ENCODE measurements at places on chromosomes 1 and 21.

DNA sequence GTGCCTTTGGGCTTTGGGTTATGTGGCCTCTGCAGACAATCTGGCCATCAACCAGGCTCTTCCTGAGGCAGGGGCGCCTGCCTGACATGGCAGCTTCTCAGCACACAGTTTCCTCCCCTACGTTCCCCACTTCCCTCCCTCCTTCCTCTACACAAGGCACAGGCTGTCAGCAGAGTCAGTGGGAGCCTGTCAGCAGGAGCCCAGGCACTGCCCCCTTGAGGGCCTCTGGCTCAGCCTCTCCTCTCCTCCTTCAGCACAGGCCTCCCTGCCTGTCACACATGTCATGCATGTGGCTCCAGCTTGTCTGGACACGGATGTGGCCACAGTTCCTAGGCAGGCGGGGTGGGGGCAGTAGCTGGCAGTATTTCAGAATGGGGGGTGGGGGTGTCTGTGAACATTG lies 52.2 kb upstream of the ARTN start:
- DNase-seq, result no peak

- DNase-seq, result no peak
Measured at GRCh38 chr21:44459712-44460440, 4.6 kb downstream of the LRRC3 start.

DNA sequence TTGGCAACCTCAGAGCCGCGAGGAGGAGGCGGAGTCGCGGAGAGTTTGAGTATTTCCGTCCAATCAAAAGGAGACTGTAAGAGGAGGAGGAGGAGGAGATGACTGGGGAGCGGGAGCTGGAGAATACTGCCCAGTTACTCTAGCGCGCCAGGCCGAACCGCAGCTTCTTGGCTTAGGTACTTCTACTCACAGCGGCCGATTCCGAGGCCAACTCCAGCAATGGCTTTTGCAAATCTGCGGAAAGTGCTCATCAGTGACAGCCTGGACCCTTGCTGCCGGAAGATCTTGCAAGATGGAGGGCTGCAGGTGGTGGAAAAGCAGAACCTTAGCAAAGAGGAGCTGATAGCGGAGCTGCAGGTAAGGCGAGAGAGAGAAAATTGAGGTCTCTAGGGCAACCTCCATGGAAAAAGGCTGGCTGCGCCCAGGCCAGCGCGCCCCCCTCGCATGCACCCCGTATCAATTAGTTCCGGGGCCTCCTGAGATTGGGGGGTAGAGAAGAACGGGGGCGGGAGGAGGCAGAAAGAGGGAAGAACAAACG lies at the start of gene PHGDH:
Gene PHGDH, plus strand, starts transcription at position 131 of the 538 bp plus-strand sequence. Its CDS starts 89 bp downstream, at position 220.
- no peak for DNase-seq

DNA sequence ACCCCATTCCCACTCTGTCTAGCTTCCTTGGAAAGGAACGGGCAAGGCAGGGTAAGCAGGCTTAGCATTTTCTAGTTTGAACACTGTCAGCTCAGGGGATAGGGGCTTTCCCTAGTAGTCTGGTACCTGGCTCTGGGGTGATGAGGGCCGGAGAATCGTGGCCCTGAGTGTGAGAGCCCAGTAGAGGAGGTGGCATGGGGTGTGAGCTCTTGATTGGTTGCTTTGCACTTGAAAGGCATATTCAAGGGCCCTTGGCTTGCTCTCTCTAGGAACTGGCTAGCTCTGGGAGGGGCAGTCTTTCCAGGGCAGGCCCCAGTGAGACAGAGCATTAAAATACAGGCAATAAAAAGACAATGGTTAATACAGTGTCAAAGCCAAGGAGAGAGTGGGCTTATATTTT lies 10.8 kb upstream of the EXTL1 start:
- no peak for DNase-seq

DNA sequence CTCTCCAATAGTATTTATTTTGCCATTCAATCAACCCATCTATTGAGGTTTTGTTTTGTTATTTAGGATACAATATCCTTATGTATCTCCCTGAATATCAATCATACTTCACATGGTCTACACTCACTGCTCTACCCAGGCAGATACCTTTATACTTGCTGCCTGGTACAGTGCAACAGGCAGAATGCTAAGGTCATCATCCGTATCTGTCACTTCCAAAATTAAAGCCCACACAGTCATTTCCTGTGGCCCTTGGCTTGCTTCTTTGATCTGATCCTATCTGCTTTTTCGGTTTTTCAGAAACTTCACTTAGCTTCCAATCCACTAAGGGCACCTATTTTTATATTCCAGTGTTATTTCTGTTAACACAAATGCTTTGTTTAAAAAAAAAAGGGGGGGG lies 22.3 kb upstream of the ZZZ3 start:
- no peak for DNase-seq

Measured in right renal pelvis (tissue), 4 donors.